ENCODE measurements at places on chromosomes 1 and 21.

DNA sequence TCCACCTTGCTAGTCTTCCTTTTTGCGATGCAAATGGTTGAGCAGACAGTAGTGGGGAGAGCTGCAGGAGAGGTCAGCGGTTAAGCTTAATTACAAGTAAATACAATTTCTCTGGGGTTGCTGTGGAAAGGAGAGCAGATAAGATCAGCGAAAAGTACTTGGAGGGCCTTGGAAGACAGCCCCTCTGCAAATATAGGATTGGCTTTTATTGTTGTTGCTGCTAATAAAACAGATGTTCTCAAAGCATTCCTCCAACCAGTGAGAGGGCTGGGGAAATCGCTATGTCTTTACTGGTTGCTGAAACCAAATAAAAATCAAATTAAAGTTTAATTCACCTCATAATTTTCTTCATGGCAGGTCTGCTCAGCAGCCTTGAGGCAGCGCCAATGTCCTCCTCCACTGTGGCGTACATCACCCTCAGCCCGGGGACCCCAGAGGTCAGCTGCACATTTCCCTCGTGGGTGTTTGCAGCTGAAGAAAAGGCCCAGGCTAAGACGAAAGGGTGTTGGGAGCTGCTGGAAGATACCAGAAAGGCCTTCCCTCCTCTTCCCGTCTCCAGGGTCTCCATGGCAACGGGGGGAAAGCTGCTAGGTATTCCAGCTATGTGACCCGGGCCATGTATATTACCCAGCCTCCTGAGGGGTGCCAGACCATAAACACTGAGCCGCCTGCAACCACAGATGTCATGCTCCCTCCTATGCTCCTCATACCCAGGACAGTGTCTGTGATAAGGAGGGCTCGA is 54.6 kb upstream of the POU2F1 start:
- no peak for DNase-seq

DNA sequence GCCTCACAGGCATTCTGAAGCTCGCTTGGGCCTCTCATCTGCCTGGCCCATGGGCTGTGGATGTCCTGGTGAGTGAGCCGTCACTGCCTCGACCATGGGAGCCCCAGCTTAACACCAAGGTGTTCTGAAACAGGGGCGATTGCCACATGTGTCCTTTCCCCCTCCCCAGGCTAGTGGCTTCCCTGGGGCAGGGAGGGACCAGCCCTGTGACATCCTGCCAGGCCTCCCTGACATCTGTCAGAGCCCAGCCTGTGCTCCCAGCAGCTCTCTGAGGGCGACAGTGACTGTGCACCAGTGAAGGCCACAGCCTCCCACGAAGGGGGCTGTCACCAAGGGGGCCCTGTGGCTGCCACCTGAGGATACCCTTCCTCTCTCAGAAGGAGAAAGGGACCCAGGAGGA is 35.9 kb upstream of the CCDC27 start:
- no peak for DNase-seq

DNA sequence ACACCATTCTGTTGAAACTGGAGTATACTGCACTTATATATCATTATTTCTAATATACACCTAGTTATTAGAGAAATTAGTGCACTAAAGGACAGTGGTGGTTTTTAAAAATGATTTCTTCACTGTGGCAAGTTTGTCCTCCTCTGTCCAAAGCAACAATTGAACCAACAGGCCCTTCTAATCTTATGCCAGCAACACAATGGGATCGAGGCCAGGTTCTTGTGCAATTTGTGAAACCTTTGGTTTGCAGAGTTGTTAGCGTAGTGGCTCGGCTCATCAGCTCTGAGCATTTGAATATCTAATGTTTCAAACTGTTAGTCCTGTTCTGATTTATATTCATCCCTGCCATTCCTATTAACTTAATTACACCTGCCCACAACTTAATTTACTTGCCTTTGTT is 9.9 kb upstream of the LRRC39 start:
- no peak for DNase-seq

- no peak for DNase-seq
Measured at GRCh38 chr1:211822677-211823407, 7.7 kb downstream of the LPGAT1 start.

GRCh38 chr1:15444468-15445389 is 6.5 kb downstream of the CTRC start:
- no peak for DNase-seq

- DNase-seq, result no peak
Measured at GRCh38 chr1:46681333-46682034, 9.8 kb downstream of the TEX38 start.

- no peak for DNase-seq
Measured at GRCh38 chr1:180173952-180174351, 19.3 kb downstream of the QSOX1 start.

Measured in CD8-positive, alpha-beta memory T cell (primary cell).